ENCODE measurements at places on chromosomes 5 and 9.

DNA sequence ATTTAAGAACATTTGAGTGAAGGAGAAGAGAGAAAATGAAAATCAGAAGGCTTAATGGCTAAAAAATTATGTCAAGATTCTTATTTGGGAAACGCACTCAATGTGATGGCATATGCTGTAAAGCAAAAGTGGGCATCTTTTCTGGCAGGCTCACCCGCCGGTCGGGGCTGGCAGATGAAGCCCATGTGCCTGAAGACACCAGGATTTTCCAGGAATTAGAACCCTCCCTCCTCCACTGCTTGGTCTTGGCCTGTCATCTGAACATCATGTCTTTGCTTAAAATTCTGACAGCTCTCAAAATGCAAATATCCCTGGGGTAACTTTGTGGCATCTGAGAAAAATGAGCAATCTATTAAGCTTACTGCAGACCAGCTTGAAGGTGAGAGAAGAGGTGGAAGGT, 337.9 kb downstream of the IRX1 start:
- no peak for DNase-seq

DNA sequence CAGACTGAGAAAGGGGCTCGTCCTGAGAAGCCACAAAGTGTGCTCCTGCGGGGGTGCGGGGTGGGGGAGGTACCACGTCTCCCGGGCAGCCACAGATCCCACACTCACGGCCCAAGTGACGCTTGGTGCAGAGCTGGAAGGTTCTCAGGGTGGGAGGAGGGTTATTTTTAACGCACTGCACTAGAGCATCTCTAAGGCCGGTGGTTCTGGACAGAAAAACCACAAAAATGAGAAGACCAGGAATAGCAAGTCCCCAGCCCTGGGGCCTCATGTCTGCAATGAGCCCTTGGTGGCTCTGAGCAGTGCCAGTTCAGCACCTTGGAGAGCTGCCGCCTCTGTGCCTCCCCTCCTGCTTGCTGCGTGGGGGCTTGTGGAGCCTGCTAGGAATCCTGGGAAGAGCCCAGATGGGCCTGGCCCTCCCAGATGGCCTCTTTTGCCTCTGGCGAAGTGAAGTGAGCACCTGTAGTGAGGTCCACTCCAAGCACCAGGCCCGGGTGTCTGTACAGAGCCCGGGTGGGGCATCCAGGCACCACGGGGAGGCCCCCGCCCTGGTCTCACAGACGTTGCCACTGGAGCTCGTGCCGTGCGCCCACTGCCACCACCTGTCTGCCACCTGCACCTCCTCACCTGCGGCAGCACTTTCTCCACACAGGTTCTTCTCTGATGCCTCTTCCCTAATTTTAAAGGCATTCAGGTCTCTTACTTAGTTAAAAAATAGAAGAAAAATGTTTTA, 48.9 kb upstream of the CACNA1B start:
- peak; percentile 16 for DNase-seq

DNA sequence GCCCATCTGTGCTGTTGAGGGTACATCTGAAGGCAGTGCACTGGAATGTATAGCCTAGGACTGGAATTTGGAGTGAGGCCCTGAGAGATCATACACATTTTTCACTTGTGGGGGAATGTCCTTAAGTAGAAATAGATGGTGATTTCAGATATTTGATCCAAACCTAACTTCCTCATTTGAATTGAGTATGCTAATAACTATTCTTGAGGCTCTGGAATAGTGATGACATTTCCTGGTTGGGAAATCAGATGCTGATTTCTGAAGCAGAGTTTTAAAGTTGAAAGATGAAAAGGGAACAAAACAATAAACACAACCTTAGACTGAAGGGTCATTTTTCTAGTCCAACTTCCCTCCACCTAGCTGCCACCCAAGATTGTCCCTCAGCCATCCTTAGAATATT, 163.0 kb upstream of the CCDC152 start:
- no peak for DNase-seq

DNA sequence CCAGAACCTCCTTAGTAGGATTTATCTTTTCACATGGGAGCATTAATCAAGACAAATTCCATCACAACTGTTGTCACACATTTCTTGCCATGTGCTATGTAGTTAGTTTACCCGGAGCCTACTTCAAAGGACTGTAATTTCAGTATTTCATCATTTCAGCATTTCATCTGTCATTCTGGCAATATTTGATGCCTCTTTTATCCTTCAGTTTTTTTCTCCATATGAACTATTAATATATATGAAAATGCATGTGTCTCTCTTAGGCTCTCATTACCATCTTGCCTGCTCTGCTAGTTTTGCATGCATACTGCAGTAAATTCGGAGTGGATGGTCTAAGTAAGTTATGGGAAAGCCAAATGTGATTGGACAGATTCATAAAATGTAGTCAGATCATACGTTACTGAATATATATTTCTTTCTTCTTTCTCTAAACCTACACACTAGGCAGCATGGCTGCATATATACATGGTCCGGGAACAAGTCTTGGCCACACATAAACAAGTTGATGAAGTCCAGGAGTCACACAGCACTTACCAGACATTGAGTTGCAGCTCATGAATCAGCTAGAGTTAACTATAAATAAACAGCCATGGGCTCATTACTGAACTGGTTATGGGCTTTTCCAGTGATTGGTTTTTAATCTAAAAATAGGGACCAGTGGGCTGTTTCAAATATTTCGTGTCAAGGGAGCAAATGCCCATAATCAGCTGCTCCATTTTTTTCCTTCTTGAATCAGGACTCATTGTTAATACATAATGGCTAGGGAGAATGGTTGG, 46.6 kb downstream of the SPATA31D1 start:
- DNase-seq: peak; percentile 5

DNA sequence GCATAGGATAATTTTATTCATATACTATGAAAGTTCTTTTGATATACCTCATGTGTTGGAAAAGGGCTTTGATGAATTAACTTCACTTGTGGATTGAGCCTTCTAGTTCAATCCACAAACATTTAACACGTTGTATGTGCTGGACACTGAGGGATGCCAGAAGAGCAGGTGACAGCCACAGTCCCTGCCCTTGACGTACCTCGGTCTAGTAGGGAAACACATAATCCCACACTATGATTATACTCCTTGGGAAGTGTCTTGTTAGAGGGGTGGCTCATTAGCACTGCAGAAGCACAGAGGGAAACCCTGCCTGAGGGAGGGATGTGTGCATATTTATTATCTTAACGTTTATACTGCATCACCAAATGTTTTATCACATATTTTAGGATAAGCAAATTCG, 61.2 kb downstream of the PIK3R1 start:
- DNase-seq: no peak

- no peak for DNase-seq
These were observed 53.9 kb downstream of the CDH6 start for GRCh38 chr5:31247381-31247780.

- DNase-seq: no peak
These were observed 322.5 kb upstream of the SLC24A2 start for GRCh38 chr9:20111173-20111843.
